ENCODE measurements at places on chromosomes 12 and 14. TPM values are rescaled to one million over a fixed set of nuclear protein-coding genes. Genes with fewer than 3 reads are reported as not detected.

GRCh38 chr14:38357557-38357956, 101.7 kb upstream of the CLEC14A start:
- DNase-seq: no peak

GRCh38 chr14:100536121-100536510, 51.1 kb downstream of the BEGAIN start:
- DNase-seq: no peak

- DNase-seq: no peak
These were observed 35.2 kb downstream of the RNFT2 start for GRCh38 chr12:116773276-116773731.

GRCh38 chr12:19301688-19302087, 137.6 kb upstream of the AEBP2 start:
- no peak for DNase-seq

DNA sequence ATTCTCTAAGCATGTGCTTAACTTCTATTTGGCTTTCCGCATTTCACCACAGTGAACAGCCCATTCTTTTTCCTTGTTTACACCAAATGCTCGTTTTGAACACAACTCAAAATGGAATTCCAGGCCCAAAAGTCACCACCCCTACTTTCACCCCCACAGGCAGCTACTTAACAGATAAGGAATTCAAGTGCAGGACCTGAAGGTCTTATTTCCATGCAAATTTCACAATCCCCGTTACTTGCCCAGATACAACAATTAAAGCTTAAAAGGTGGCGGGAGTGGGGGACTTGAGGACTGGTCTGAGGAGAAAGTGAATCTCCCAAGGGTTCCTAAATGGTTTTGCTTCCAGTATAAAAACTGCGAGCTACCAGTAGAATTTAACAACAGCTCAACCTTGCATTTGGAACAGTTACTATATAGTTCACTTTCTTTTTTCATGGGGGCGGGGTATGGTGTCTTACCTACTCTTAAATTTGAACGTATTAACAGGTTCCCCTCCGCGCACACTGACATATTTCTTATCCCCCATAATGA, 3.7 kb downstream of the USP44 start:
- DNase-seq: no peak

CD4 gene
- polyA plus RNA-seq: 2.6 TPM

C12orf50 gene
- polyA plus RNA-seq: not detected

COCH gene
- polyA plus RNA-seq: 0.49 TPM
